ENCODE measurements at places on chromosomes 1 and 21.

DNA sequence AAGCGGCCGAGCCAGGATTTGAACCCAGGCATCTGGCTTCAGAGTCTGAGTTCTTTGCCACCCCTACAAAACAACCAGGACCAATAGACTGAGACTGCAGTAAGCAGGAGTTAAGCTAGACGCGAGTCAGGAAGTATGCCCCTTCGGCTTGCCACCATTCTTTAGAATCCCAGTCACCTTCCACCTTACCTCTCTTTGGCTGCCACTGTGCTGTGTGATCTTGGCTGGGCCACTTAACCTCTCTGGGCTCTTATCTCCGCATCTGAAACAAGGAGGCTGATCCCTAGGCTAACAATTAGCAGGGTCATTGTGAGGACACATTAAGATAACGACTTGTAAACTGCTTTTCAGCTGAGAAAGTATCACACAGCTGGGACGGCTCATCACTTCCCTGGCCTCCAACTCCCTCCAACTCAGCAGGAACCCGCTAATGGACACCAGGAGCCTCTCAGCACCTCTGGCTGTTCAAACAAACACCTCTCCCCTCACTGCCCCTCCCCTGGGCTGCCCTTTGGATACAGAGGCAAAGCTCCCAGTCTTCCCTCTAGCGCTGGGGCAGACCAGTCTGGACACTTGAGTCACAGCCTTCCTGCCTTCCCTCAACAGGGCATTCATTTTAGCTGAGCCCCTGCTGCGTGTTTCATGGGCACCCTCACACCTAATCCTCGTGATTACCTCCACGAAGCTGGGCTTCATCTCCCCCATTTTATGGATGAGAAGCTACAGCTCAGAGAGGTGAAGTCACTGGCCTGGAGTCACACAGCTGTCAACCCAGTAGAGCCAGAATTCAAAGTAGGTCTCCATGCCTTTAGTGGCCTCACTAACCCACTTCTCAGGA lies 83.2 kb downstream of the CAMK2N1 start:
- DNase-seq = no peak

DNA sequence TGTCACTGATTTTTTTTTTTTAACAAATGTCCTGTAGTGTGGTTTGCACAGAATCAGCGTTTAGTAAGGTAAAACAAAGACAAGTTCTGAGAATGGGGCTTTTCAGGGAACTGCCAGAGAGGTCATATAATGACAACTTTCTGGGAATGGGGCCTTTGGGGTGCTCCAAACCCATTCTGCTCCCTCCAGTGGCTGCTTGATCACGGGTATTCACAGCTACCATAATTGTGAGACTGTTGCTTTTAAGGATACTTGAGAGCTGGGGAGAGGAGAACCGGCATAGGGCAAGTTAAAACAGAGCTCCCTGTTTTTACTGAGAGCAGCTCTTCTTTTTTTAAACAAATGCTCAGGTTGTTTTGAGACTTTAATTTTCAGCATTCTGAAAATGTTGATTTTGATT lies 48.2 kb downstream of the CYP2J2 start:
- DNase-seq = no peak

DNA sequence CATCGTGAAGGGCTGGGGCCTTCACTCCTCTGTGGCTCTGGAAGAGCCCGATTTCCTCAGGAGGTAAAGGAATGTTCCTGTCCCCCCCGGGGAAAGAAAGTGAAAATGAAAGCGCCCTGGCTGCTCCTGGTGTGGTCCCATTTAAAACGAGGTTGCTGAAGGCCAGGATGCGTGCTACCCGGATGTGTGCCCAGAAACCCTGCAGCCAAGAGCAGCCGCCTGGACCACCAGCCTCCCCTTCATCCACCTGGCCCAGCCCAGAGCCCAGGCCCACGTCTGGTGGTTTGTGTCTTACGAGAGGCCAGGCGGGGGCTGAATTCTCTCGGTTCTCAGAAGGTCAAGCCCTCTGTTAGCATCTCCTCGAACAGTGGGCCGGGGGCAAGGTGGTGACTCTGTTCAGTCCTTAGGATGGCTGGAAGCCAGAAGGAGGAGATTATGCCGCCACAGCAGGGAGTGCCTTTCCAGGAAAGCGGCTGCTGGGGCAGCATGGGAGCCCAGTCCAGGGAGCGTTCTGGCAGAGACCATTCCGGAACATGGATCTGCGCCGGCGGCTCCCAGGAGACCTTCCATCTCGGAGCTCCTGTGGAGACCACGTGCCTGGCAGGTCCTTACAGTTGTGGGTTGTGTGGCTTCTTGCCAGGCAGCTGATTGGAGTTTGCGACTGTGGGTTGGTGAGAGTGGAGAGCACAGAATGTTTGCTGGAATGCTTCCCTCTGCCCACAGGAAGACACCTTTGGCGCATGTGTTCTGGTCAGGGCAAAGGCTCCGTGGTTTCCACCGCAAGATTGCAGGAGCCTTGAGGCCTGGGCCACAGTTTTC lies 1.4 kb downstream of the GUK1 start:
- DNase-seq = no peak

GRCh38 chr1:161285521-161285920 lies 24.2 kb downstream of the MPZ start:
- DNase-seq = no peak

GRCh38 chr1:35505911-35506798 lies 51.0 kb downstream of the KIAA0319L start:
- DNase-seq = no peak

DNA sequence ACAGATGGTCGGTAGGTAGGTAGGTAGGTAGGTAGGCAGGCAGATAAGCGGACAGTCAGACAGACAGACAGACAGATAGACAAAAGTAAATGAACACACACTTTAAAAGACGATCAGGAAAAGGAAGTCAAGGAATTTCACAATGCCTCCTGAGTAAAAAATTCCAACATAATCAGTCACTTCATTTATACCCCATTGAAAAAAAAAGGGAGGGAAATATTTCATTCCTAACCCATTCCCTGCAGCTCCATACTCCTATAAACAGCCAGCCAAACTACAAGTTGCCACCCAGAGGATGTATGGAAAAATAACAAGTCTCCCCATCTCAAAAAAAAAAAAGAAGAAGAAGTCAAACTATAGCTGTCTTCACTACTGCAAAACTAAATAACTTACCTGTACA lies 43.4 kb downstream of the ZZZ3 start:
- DNase-seq = no peak

DNA sequence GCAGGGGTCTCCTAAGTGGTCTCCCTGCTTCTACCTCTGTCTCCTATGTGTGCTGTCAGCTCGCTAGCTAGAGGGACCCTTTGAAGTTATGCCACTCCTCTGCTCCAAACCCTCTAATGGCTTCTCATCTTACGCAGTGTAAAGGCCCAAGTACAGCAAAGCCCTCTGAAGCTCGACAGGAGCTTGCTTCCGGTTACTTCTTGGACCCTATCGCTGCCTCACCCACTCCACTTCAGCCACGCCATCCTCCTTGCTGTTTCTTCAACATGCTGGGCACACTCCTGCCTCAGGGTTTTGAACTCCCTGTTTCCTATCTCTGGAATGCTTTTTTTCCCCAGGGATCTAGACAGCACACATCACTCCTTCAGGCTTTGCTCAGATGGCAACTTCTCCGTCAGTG lies 102.3 kb upstream of the F3 start:
- no peak for DNase-seq

DNA sequence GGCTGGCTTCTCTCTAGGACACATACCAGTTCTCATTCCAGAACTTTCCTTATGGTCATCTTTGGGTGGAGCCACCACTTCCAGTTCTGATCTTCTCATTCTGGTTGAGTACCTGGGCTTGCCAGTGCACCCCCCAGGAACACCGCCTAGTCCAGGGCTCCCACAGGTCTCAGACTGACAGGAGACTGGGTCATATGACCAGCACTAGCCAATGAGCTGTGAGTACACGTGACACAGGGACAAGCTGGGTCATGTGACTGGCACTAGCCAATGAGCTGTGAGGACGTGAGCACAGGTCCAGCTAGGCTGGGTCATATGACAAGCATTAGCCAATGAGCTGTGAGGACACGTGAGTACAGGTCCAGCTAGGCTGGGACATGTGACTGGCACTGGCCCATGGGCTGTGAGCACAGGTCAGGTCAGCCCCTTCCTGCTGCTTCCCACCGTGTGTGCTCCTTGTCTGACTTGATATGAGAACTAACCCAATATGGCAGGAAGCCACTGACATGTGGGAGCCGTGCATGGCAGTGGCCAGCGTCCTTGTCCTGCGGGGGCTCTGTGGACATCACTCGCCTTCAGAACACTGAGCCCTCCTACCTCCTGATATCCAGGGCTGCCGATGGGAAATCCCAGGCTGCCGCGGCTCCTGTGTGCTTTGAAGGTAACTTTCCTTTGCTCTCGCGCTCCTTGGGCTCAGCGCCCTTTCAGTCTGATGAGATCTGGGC lies 22.7 kb downstream of the KRTAP10-1 start:
- peak; percentile 80 for DNase-seq

DNA sequence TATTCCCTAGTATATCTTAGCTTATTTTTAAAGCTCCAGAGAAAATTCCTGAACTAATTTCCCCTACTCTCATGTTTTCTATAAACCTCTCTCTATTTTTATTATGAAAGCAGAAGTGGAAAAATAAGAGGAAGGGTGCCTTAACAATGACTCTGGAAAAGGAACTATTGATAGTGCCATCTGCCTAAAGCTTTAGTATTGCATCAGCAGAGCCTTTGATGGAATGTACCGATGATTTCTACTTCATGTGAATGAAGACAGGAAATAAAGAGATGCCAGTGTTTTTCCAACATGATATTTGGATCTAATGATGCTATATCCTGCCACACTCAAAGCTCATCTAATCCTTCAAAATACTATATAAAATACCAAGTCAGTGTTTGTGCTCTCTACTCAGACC lies 35.1 kb downstream of the TNFSF18 start:
- DNase-seq = no peak

GRCh38 chr1:40507973-40508372 lies 594 bp upstream of the EXO5 start:
- DNase-seq = no peak

- no peak for DNase-seq
These were observed 16.2 kb downstream of the OLFML2B start for GRCh38 chr1:162007466-162007865.

DNA sequence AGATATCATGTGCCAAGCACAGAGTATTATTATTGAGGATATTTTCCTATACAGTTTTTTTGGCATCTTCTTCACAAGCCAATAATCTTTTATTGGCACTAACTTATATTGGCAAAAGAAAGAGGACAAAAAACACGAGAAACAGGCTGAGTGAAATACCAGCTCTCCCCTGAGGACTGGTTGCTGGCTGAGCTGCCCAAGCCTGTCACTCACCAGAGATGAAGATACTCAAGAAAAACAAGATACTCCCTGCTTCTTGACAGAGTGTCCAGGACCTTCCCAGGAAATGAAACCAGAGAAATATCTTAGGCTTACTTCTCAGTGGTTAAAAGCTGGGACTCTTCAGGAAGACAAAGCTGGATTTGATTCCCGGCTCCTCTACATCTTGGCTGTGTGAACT lies 35.9 kb upstream of the ATP1B1 start:
- DNase-seq = no peak

- DNase-seq = no peak
These were observed 10.8 kb upstream of the HMGCL start for GRCh38 chr1:23836037-23836436.

DNA sequence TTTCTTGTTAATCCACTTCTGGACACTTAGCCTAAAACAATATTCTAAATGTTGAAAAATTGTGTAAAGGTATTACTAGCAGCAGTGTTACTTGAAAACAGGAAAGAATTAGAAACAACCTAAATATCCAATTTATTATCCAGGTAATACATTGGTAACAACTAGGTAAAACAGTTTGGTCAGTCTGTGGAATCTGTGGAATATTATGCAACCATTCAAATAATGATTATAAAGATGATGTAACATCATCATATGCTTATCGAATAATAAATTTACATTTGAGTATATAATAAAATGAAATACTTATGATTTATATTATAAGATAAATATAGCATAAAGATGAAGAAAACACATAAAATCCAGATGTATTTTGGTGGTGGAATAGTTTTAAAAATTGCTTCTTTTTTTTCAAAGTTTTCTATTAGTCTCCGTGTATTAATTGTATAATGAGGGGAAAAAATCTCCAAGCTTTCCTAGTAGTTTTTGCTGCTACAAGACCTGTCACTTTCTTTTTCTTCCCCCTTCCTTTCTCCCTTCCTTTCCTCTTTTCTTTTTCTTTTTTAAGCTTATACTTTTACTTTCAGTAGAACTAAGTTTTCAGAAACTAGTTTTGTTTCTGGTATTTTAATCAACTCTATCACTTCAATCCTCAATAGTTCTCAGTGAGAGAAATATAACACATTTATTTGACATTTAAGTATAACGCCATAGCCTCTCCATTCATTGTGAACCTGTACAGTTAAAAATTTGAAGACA lies 197.8 kb upstream of the HMCN1 start:
- no peak for DNase-seq

DNA sequence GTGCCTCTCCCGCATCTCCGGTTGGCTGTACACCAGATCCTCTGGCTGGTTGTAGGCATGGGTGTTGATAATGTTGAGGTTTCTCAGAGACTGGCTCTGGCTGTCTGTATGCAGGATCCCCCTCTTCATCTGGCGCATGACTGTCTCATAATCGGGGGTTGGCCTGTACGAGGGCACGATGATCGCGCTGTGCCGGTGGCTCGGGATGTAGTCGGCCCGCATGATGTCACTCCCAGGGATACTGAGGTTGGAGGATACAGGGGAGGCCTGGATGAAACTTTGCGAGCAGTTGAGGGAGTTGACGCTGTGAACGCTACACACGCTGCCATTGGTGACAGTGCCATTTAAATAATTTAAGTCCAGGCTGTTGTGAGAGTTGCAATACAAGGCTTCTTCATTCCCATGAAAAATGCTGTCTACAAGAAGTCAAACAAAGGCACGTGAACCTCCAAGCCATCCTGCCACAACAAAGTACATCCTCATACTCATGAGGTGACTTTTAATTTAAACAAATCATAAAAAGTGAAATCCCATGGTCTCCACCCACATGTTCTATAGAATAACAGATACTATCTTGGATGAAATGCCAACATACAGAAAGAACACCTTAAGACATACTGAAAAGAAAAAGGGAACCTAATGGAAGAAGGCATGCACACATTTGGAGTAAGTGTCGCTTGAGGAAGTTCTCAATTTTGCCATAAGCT lies 103.6 kb downstream of the SMYD2 start:
- DNase-seq = no peak

DNA sequence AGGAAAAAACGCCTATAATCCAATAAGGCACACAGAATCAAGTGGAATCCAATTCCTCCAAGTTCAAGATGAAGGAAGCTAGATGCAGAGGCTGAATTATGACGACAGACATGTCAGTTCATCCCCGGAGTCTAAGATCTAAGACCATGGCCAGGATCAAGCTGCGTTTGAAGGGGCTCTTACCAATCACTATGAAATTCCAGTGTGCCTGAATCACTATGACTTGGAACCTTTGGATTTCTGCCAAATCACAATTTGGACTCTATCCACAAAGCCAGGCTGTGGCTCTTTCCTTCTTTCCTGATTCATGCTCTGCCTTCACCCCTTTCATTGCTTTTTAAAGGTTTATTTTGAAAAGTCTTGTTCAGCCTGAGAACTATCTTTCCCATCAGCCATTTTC lies 17.1 kb downstream of the OLIG2 start:
- DNase-seq = no peak
